ENCODE measurements at places on chromosomes 13 and 19. TPM values are rescaled to one million over a fixed set of nuclear protein-coding genes. Genes with fewer than 3 reads are reported as not detected.
A peak's percentile ranks its signal among the peaks of the same experiment; 100 is the strongest.

Gene NLRP4
- not detected for total RNA-seq

- DNase-seq = no peak
These were observed 218.4 kb upstream of the TMTC4 start for GRCh38 chr13:100892981-100893380.

Gene TRAPPC5
- 29.2 TPM for total RNA-seq

DNA sequence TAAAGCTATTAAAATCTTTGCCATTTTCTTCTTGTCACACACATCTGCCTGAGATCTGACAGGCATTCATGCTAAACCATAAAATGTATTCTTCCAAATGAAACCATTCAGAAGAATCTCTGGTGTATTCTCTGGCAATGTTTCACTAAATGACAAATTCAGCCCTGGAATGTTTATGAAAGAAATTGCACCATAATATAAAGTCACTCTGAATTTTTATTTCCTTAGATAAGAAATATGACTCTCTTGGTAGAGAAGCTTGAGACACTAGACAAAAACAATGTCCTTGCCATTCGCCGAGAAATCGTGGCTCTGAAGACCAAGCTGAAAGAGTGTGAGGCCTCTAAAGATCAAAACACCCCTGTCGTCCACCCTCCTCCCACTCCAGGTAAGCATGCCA lies 14.3 kb downstream of the OLFM4 start:
- DNase-seq = no peak

DNA sequence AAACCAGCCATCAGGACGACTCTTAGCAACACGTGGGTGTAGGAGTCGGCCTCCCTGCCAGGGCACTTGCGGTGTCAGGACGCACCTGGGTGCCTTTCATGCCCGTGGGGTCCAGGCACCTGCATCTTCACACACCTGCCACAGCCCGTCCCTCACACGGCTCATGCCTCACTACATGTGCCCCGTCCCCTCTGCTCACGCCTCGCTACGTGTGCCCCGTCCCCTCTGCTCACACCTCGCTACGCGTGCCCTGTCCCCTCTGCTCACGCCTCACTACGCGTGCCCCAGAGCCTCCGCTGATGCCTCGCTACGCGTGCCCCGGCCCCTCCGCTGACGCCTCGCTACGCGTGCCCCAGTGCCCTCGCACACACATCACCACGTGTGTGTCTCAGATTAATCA lies 58.0 kb upstream of the F7 start:
- DNase-seq = no peak

GRCh38 chr13:32427852-32428580 lies at the start of gene N4BP2L1:
Gene N4BP2L1, minus strand, starts transcription at chr13:32428130. Its CDS starts 48 bp downstream, at chr13:32428082.
- no peak for DNase-seq

Gene PPP1R15A
- total RNA-seq = 118 TPM

Gene ZMYM2
- 61.1 TPM for total RNA-seq

GRCh38 chr13:27534981-27535380 lies 84.6 kb upstream of the MTIF3 start:
- no peak for DNase-seq

DNA sequence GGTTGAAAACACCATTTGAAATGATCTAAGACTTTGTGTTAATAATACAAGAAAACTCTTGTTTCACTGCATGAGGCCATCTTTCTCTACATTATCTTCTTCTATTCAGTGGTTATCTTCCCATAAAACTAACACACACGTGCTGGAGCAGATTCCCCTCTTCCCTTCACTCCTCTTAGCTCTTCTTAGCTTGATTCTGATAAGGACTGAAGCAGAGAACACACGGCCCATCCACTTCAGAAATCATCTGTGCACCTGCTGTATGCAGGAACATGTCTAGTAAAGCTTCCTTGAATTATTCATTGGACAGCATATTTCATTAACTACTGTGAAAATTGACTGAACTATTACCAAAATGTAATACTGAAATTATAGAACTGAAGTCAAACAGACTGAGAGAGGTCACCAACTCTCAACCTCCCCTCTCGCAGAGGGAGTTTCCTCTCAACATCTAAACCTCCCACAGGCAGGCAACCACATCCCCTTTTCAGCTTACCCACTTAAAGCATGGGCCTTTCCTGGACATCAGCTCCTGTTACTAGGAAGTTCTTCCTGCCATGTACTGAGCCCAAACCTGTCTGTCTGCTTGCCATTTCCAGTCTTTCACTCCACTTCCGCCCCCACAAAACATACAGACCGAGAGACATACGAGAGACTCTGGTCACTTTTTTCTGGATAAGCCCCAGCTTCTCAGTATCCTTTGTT lies 113.9 kb downstream of the CRYL1 start:
- DNase-seq = peak; percentile 66

- DNase-seq = no peak
These were observed 186.2 kb downstream of the PCDH9 start for GRCh38 chr13:67043901-67044300.

- no peak for DNase-seq
These were observed 1.9 kb downstream of the MAP1S start for GRCh38 chr19:17721111-17721628.

Gene ZNF729
- not detected for total RNA-seq

Gene NCR1
- not detected for total RNA-seq

Gene CNN1
- total RNA-seq = not detected

DNA sequence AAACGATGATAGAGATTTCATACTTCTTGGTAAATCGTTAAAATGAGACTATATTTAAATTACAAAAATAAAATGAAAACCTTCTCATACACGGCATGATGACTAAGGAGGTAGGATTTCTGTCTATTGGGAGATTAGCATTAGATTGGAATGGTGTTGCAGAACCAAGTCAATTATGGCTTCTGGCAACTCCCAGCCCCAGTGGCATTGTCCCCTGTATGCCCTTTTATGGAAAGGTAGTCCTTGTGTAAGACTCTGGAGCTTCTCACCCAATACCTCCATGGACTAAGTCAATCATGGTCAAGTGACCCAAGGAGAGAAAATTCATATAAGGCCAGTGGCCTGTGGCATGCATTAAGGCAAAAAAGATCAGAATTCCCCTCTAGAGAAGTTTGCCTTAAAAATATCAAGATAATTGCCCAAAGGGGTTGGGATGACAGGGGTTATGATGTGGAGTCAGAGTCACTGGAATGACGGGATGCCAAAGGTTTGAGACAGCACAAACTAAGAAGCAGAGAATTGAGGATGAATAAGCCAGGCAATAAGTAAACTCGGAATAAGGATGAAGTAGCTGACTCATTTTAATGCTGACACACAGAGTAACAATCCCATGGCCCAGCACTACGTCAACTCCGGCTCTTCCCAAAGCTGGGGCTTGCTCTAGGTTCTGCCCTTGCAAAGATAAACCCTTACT lies 57.8 kb upstream of the POSTN start:
- peak; percentile 98 for DNase-seq

Gene KCNRG
- 4.2 TPM for total RNA-seq

- no peak for DNase-seq
These were observed 24.3 kb downstream of the ARHGEF7 start for GRCh38 chr13:111139452-111139851.

DNA sequence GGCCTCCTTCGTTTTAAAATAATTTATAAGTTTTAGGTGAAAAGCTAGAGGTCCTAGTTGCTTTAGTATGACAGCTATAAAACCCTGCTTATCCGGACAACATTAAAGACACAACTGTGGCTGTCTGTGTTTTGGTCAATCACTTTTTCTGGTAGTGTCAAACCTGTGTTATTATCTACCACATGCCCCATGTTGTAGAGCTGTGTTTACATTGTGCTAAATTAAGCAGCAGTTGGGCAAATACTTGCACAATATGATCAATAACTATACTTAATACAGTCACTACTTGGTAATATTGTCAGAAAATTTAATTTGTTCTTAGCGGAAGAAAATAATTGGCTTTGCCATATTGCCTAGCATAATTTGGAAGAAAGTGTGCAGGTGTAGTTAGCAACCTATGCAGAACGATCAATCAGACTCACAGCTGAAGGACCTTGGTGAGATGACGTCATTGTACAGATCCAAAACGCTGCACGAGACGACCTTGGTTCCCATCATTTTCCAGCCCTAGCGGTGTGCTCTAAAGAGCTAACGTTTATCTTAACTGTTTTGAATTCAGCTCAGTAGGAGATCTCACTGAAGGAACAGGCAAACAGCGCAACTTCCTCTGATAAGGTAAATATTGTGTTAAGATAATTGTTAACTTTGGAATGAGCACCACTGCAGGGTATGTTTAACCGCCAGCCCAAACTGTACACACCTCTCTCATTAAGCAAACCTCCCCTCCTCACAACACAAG lies 476.6 kb downstream of the IRS2 start:
- no peak for DNase-seq

- no peak for DNase-seq
These were observed at the start of gene SYDE1 for GRCh38 chr19:15107061-15108010. Gene SYDE1, plus strand, starts transcription at chr19:15107401. Its CDS starts 33 bp downstream, at chr19:15107434.

DNA sequence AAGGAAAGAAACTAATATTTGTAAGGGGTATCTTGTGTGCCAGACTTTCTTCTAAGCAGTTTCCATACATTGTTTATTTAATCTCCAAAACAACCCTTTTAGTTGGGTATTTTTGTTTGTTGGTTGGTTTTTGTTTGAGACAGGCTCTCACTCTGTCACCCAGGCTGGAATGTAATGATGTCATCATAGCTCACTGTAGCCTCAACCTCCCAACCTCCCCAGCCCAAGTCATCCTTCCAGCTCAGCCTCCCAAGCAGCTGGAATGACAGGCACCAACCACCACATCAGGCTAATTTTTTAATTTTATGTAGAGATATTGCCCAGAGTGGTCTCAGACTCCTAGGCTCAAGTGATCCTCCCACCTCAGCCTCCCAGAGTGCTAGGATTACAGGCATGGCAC lies 41.2 kb upstream of the LSM14A start:
- DNase-seq = no peak

DNA sequence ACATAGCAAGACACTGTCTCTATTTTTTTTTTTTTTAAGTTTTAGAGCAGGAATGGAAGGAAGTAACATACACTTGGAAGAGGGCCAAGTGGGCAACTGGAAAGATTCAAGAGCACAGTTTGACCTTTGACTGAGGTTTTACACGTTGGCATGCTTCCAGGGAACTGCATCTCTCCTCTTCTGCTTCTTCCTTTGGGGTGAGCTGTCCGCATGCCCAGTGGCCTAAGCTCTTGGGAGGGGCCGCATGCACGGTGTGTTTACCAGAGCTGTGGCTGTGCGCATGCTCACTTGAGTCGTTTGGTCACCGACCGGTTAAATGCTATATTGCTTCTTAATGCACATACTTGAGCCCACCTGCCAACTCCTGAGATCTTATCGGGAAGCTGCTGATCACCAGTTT lies 727.7 kb downstream of the UQCRFS1 start:
- DNase-seq = no peak

DNA sequence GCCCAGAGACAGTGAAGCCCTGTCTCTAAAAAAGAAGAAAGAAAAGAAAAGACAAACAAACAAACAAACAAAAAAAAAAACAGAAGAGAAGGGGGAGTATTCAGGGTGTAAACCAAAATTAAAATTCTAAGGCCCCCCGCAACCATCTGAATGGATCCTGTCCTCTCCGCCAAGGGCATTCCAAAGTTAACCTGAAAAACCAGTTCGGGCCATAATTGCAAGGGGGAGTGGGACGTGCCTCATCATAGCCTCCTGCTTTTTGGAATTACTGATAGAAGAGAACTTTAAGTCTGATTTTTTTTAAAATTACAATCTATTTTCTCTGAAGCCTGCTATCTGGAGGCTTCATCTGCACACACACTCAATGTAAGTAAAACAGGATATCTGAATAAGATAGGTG lies 5.7 kb upstream of the IFNL2 start:
- no peak for DNase-seq

Gene PALM3
- not detected for total RNA-seq

DNA sequence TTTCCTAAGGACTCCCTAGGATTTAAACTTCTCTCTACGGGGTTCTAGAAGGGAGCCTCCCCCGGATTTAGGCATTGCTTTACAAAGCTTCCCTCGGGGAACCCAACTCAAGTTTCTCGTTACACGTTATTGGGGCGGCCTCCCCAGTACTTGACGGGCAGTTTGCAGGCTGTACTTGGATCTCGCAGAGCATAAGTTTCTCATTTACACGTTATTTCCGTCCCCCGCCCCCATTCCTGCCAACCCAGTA lies 584 bp downstream of the SMG9 start:
- peak; percentile 33 for DNase-seq

DNA sequence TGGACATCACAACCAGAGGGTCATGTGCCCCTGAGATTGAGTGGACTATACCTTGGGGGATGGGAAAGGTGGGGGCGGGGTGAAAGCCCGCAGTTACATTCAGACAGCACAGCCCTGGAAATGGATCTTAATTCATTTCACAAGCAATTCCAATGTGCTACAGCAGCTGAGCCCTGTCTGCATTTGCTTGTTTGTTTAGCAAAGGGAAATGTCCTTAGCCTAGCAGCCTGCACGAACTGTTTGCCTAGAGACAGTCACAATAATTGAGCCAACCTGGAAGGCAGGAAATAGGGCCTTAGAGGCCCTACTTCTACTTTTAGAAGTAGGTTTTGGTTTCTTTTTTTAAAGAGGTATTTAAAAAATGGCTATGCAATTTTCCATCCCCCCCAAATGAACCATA lies 177.3 kb upstream of the KL start:
- no peak for DNase-seq

Gene ZNF491
- total RNA-seq = 0.64 TPM

DNA sequence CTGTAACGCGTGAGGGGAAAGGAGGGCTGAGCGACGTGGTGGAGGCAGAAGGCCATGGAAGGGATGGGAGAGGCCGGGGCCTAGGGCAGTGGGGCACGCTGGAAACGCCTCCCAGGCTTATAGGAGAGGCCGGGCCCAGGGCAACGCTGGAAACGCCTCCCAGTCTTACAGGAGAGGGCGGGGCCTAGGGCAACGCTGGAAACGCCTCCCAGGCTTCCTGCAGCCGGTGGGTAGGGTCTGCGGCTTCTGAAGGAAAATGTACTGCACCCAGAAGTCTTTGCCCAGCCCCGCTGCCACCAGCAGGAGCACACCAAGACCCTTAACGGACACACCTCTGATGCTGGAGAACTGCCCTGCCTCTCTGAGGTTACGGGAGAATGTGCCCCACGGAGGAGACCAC lies 9.1 kb downstream of the CACTIN start:
- DNase-seq = no peak

- DNase-seq = no peak
These were observed 45.1 kb upstream of the TEX29 start for GRCh38 chr13:111275382-111275781.

- no peak for DNase-seq
These were observed 41.4 kb downstream of the LACC1 start for GRCh38 chr13:43920965-43921674.

GRCh38 chr13:21917086-21918015 lies 246.5 kb downstream of the FGF9 start:
- no peak for DNase-seq

Gene ZNF471
- total RNA-seq = 3.1 TPM

GRCh38 chr19:7535998-7536695 lies 630 bp downstream of the PNPLA6 start:
- DNase-seq = no peak

Gene CEACAM16
- total RNA-seq = not detected

GRCh38 chr13:28045861-28046260 lies 54.5 kb downstream of the FLT3 start:
- DNase-seq = no peak

Gene PABPC3
- under 0.01 TPM for total RNA-seq

- no peak for DNase-seq
These were observed 7.8 kb upstream of the KLF16 start for GRCh38 chr19:1871140-1871597.
